Articular chondrocyte of knee joint (primary cell): ENCODE measurements at places on chromosomes 11 and 22. TPM values are rescaled to one million over a fixed set of nuclear protein-coding genes. Genes with fewer than 3 reads are reported as not detected.

PPP6R2 gene
- total RNA-seq = 25.7 and 36.8 TPM in 2 replicates

OR2AG1 gene
- under 0.01 TPM in 1 of 2 replicates, not detected in the other for total RNA-seq

RAG2 gene
- not detected in 2 replicates for total RNA-seq

ALDH3B2 gene
- not detected in 2 replicates for total RNA-seq

SCUBE1 gene
- total RNA-seq = 5.0 and 7.4 TPM in 2 replicates

OR8I2 gene
- total RNA-seq = not detected in 2 replicates

KDELR3 gene
- 172 and 206 TPM in 2 replicates for total RNA-seq

SLC22A8 gene
- total RNA-seq = not detected in 2 replicates

TNRC6B gene
- total RNA-seq = 41.3 and 45.1 TPM in 2 replicates

ENTHD1 gene
- total RNA-seq = under 0.01 TPM in 1 of 2 replicates, not detected in the other

MS4A7 gene
- not detected in 2 replicates for total RNA-seq

OR4D5 gene
- not detected in 2 replicates for total RNA-seq

RTN4R gene
- 0.22 and 0.26 TPM in 2 replicates for total RNA-seq

FGF19 gene
- not detected in 2 replicates for total RNA-seq

OR8A1 gene
- under 0.01 TPM in 1 of 2 replicates, not detected in the other for total RNA-seq

MS4A8 gene
- not detected in 2 replicates for total RNA-seq

TRABD gene
- 11.2 and 13.5 TPM in 2 replicates for total RNA-seq

UPK2 gene
- total RNA-seq = 0.22 TPM in 1 of 2 replicates, not detected in the other

ZNF214 gene
- 6.8 and 9.1 TPM in 2 replicates for total RNA-seq

SAA4 gene
- not detected in 2 replicates for total RNA-seq

TBX10 gene
- not detected in 2 replicates for total RNA-seq

TECTA gene
- total RNA-seq = 0.86 and 1.3 TPM in 2 replicates

SPTBN2 gene
- 0.43 and 0.91 TPM in 2 replicates for total RNA-seq
